ENCODE measurements at places on chromosomes 7 and 10.

- no peak for DNase-seq
These were observed 4.9 kb downstream of the PFKFB3 start for GRCh38 chr10:6207658-6208057.

- DNase-seq: no peak
These were observed 155.4 kb downstream of the SEMA3D start for GRCh38 chr7:85031475-85031874.

GRCh38 chr10:52918714-52919305 is 146.2 kb upstream of the MBL2 start:
- DNase-seq: no peak

- DNase-seq: peak; percentile 32
These were observed 161.6 kb upstream of the PRSS1 start for GRCh38 chr7:142587578-142588191.

GRCh38 chr10:88253-88652 is 39.2 kb upstream of the TUBB8 start:
- DNase-seq: no peak

- no peak for DNase-seq
These were observed 5.1 kb upstream of the HOXA11 start for GRCh38 chr7:27189997-27190748.
